ENCODE measurements at places on chromosomes 16 and 17.
A peak's percentile ranks its signal among the peaks of the same experiment; 100 is the strongest.

GRCh38 chr17:78842881-78843565 is 2.4 kb upstream of the USP36 start:
- peak; percentile 62 for DNase-seq

DNA sequence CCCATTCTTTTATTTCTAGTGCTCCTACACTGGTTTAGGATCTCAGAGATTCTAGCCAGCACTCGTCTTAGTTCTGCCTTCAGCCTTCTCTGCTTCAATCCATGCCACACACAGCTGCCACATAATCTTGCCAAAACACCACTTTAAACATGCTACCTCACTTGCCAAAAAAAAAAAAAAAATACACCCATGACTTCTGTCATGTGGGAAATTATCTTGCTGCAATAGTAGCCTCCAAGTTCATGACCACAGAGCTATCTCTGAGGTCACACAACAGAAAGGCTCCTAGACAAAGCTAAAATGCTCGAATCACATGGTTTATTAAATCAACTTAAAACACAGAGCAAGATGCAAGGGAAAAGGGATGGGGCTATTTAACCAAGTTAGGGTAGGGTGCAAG is 18.1 kb downstream of the FZD2 start:
- no peak for DNase-seq

DNA sequence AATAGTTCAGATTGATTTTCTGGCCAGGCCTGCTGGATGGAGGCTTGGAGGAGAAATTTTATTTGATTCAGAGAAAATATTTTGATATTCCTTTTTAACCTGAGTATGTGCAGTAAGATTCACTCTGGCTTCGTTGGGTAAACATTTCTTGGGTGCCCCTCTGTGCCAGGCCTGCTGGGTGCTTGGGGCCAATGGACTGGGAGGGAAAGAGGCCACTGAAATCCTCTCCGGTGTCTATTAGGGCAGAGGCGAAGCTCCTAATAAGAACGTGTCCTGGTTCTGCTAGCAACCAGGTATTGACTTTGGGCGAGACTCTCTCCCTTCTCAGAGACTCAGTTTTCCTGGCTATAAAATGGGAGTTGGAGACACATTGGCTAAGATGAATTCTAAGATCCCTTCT is 122.5 kb downstream of the CYLD start:
- DNase-seq = no peak

DNA sequence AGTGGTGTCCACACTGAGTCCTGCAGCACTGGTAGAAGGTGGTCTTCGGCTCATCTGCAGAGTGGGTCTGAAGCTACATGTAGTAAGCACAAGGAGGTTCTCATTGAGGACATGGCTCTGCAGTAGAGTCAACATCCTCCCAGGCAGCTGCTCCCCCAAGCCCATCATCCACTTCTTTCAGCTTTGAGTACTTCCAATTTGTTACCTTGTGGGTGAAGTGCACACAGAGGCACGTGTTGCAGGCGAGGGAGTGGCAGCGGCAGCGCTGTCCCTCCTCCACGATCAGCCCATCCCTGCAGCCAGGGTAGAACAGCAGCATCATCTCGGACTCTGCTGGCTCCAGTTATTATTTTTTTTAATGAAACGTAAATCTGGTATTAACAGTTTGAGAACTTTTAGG is 1.8 kb upstream of the SSTR2 start:
- no peak for DNase-seq

GRCh38 chr17:7351665-7352502 is at the start of gene KCTD11:
Gene KCTD11 (plus strand): TSS chr17:7352162.
- peak; percentile 74 for DNase-seq

DNA sequence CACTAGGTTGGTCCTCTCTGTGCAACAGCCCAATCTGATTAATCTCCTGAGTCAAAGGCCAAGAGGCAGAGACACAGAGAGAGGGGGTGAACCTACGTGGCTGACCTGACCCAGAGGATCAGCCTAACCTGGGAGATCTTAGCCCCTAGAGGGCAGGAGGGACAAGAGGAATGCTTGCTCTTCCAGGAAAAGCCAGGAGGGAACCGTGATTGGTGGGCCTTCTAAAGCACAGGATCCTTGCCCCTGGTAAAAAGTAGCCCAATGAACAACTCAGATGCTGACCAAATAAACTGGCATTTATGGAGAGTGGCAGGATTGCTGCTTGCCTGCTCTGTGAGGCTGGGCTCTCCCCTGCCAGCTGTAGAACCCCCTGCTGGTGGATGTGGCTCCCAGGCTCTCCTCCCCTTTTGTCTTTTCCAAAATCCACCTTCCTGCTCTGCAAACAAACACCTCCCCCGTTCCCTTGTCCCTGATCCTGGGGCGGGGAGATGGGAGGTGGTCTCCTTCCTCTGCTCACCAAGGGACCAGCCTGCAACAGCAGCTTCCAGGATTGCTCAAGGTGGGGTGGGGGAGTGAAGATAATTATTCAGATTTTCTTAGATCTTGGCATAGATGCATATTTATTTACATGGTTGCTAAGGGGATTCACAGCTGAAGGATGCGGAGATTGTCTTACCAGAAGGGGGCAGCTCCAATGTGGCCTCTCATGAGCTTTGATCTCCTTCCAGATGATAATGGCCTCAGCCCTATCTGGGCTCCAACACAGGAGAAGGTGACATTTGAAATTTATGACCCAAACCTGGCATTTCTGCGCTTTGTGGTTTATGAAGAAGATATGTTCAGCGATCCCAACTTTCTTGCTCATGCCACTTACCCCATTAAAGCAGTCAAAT is 71.9 kb downstream of the SDR42E1 start:
- DNase-seq = no peak

DNA sequence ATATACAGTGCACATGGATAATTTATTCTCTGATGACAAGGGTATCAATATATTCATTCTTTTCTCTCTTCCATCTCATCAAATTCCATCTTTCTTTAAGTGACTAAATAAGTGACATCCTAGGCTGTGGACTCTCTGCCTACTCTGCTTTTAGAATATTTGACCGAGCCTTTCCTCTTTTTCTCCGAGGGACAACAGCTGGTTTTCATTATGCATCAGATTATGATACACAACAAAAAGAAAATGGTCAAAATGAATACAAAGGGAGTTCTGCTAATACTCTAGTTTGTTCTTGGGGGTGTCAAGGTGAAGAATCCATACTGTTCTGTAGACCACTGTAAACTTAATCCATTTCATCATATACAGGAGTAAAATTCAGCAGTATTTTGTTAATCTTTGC is 942.6 kb downstream of the KCNJ2 start:
- no peak for DNase-seq

DNA sequence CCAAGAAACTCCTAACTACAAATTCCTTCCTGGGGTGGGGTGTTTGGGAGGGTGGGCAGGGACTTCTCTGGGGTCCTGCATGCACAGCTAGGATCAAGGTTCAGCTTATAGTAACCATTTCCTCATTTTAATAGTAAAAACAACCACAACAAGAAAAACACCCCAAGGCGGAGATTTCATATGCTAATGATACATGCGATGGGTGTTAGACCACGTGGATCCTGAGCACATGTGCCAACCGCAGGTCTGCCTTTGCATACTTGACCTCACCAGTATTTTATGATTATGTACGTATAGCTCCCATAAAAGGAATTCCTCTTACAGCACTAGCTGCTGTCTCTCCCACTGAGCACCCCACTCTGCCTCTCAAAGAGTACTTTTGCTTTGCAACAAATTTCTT is 1.9 kb downstream of the KRTAP4-11 start:
- no peak for DNase-seq

- DNase-seq = no peak
Measured at GRCh38 chr17:61463316-61464129, 11.3 kb downstream of the TBX4 start.

- DNase-seq = peak; percentile 21
Measured at GRCh38 chr16:17026600-17027242, 444.0 kb downstream of the XYLT1 start.

GRCh38 chr17:59669411-59669810 is 37.8 kb downstream of the PTRH2 start:
- no peak for DNase-seq

DNA sequence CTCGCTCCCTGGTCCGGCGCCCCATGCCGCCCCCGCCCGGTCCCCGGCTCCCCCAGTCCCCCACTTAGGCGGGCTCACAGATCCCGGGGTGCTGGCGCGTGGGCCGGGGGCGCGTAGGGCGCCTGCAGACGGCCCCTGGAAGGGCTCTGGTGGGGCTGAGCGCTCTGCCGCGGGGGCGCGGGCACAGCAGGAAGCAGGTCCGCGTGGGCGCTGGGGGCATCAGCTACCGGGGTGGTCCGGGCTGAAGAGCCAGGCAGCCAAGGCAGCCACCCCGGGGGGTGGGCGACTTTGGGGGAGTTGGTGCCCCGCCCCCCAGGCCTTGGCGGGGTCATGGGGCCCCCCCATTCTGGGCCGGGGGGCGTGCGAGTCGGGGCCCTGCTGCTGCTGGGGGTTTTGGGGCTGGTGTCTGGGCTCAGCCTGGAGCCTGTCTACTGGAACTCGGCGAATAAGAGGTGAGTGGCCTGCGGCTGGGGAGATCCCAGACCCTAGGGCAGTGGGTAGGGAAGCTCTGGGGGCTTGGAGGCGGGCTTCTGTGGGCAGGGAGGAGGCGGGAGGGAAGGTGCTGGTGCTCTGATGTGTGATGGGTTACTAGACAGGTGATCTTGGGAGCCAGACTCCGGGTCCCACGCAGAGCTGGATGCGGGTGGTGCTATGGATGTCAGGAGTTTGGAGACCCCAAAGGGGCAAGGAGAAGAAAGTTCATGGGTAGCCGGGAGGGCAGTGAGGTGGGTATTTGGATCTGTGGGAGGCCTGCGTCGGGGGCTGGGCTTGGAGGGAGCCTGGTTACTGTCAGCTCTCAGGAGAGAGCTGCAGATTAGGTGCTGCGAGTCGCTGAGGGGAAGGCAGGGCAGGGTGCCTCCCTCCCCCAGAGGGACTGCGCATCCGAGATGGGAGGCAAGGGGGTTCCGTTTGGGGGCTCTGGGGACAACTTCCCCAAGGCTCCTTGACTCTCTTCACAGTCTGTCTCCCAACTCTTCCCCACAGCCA is 560 bp downstream of the EFNB3 start:
- no peak for DNase-seq

GRCh38 chr16:81401035-81401950 is 43.3 kb upstream of the CMIP start:
- no peak for DNase-seq

- peak; percentile 74 for DNase-seq
Measured at GRCh38 chr16:28192806-28193529, 18.8 kb downstream of the XPO6 start.

GRCh38 chr17:57266902-57267311 is 10.6 kb downstream of the MSI2 start:
- DNase-seq = no peak

DNA sequence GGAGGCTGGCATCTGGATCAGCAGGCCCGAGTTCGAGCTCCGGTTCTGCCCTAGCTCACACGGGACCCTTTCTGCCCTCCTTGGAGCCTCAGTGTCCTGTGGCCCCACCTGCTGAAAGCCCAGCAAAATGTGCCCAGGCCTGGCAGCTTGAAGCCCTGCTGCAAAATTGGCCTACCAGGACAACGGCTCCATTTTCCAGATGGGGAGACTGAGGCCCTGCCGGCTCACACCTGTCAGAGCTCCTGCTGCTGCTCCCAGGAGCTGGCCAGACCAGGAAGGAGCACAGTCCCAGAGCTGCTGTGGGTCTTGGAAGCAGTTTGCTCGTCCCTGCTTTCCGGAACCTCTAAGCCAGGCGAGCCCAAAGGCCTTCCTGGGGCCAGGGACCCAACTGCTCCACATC is 17.4 kb downstream of the ZNF469 start:
- DNase-seq = no peak

- DNase-seq = no peak
Measured at GRCh38 chr17:47959825-47960655, 2.4 kb upstream of the PRR15L start.

DNA sequence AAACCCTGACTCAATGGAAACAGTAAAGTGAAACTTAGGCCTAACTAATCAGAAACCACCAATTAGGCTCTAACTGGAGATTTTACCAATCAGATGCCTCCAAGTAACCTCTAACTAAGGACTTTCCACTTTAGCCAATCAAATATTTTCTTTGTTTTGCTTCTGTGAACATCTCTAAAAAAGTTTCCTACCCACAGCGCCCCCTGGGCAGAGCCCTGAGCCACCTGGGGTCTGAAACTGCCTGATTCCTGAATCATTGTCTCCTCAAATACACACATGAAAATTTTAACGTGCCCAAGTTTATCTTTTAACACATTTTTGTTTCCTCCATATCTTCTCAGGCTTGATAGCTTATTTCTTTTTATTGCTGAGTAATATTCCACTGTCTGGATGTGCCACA is 19.0 kb downstream of the ADAD2 start:
- DNase-seq = no peak

- no peak for DNase-seq
Measured at GRCh38 chr17:5291683-5292350, 9.7 kb downstream of the RABEP1 start.

GRCh38 chr16:56234737-56235136 is 43.4 kb downstream of the GNAO1 start:
- no peak for DNase-seq

DNA sequence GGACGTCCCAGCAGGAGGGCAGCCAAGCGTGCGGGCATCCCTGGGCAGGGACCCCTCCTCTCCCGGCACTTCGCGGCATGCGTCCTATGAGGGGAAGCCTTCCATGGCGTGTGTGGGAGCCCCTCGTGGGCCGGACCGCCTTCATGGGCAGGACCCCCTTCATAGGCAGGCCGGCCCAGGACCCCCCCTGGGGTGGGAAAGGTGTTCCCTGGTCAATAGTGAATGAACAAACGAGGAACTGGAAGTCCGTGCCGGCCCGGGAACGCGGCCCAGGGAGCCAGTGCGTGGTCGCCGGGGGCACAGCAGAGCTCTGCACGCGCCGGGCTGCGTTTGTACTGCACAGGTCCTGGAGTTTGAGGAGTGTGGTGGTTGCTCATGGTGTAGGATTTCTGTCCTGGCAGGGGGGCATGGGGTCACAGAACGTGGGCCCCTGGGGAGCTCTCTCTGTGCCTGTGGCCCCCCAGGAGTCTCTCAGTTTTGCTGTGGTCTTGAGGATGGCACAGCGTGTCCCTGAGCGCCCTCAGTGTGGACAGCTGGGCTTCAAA is 13.9 kb downstream of the BAIAP2 start:
- DNase-seq = no peak

GRCh38 chr17:64074704-64075426 is 54.4 kb upstream of the ICAM2 start:
- DNase-seq = no peak

DNA sequence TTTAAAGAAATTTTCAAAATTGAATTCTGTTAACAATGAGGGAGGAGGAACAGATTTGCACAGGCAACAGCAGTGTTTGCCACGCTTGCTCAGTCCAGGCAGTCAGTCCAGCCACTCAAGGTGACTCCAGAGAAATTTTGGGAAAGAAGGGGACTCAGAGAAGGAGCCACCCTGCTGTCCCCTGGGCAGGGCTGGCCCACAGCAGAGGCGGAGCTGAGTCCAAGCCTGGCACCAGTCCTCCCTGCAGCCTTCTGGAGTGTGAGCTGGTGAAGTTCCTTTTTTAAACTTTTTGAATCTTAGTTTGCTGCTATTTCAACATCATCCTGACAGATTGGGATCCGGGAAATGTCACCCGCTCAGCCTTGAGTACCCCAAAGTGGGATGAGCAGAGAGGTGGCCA is 14.5 kb upstream of the SLC47A2 start:
- no peak for DNase-seq

GRCh38 chr17:48722915-48723422 is at the start of gene PRAC2:
Gene PRAC2 (plus strand): TSS chr17:48723185. CDS start chr17:48724411, 1,226 bp downstream.
- no peak for DNase-seq

- DNase-seq = no peak
Measured at GRCh38 chr16:4200781-4201137, 41.1 kb downstream of the SRL start.
